ENCODE measurements at places on chromosomes 11 and 22. TPM values are rescaled to one million over a fixed set of nuclear protein-coding genes. Genes with fewer than 3 reads are reported as not detected.

The CPT1B gene
- 1.7 TPM for total RNA-seq

The COPB1 gene
- 231 TPM for total RNA-seq

The DEUP1 gene
- under 0.01 TPM for total RNA-seq

The FUT4 gene
- total RNA-seq: 1.4 TPM

The NXPE1 gene
- not detected for total RNA-seq

The RAD9A gene
- 5.6 TPM for total RNA-seq

Data from nasal cavity respiratory epithelium epithelial cell of viscerocranial mucosa (primary cell).